ENCODE measurements at places on chromosomes 13 and 19.

DNA sequence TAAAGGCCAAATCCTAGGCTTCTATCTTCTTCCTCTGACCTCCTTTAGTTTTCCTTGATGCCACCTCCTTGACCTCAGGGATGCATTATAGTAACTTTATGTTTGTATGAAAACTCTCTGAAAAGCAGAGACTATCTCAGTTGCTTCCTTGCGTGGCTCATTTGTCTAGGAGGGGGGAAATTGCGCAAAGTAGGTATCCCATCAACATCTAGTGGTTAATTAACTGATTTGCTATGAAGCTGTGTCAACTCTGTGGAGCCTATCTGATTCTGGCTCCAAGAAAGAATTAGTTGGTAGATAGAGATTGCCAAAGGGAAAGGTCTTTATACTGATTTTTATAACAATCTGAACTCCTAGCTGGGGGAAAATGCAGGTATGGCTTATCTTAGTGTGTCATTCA, 82.1 kb upstream of the FRY start:
- no peak for DNase-seq

DNA sequence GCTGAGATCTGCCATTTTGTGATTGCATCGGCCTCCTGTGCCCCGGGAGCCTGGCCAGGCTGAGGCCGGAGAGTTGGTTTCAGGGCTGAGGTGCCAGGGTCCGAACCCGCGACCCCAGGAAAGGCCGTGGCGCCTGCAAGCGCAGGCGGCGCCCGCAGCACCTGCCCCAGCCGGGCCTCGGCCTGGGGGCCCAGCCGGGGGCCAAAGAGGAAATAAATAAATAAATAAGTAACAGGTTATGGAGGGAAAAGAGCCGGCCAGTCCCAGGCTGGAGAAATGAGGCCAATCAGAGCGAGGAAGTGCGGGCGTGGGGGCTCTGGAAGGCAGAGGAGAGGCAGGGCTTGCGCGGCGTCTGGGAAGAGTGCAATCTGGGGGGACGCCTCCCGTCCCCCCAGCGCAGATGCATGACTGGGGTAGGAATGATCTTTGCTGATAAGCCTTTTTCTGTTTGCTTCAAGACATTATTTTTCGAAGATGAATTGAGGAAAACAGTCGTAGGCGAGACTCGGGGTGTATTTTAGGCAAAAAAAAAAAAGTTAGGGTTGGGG, 145.6 kb upstream of the ZNF536 start:
- peak; percentile 48 for DNase-seq

DNA sequence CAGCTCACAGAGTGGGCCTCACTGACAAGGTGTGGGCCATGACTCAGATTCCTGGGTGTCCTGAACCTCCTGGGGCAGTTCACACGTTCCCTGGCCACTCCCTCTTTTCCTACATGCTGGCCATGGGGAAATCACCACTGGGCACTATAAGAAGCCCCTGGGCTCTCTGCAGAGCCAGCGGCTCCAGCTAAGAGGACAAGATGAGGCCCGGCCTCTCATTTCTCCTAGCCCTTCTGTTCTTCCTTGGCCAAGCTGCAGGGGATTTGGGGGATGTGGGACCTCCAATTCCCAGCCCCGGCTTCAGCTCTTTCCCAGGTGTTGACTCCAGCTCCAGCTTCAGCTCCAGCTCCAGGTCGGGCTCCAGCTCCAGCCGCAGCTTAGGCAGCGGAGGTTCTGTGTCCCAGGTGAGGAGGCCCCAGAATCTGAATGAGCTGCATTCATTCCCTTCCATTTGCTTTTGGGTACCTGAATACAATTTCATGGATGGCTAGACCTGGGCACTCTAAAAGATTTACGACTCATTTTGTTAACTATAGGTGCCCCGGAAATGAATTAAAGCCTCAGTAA, at the start of gene OLFM4:
Gene OLFM4 (plus strand): TSS at position 177 of the 567 bp plus-strand sequence. CDS start 24 bp downstream, at position 201.
- DNase-seq, result no peak

DNA sequence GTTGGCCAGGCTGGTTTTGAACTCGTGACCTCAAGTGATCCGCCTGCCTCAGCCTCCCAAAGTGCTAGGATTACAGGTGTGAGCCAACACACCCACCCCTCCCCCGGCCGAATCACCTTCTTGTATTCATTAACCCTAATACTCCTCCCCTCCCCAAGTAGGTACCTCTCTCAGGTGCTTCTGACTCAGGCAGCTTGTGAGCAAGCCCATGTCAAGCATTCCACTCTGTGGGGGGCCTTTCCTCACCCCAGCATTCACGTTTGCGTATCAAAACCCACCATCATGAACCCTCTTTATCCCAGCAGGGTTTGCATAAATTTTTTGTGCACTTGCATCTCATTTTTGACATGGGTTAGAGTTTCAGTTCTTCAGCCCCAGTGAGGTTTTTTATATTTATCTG, 23.6 kb upstream of the RFXAP start:
- DNase-seq, result no peak

DNA sequence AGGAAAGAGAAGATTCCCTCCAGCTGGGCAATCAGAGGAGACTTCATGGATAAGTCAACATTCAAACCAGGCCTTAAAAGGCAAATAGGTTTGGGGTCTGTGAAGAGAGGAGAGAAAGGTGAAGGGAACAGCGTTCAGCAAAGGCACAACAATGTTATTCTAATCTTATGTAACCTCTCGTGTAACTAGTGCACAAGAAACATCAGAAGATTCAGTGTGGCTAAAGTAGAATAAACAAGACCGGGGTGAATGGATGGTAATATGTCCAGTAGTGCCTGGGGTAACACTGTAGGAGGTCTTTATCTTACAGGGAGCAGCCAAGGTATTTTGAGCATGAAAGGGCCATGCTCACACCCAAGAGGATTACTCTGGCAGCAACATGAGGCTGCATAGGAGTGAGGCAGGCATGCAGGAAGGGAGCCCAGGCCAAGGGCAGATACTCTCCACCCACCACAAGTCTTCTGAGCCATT, 24.1 kb downstream of the LHFPL6 start:
- DNase-seq, result no peak

- DNase-seq, result no peak
Observed at GRCh38 chr13:112696001-112696868, 6.4 kb downstream of the ATP11A start.

- no peak for DNase-seq
Observed at GRCh38 chr13:109547942-109548341, 238.4 kb downstream of the IRS2 start.

DNA sequence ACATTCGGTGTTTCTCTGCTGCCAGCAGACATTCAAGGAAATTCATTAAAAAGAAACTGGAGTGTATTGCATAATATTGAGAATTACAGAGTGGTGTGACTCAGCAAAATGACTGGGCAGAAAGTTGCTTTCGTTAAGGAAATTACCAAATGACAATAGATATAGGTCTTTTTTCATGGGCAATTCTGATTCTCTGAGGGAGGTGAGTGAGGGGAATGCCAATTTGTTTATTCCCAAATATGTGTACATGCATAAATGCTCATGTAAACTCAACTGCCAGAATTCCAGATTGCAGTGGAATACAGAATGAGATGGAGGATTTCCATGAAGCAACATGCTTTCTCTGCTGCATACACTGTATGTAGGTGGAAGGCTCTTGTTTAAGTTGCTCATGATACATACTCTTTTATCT, 1730.1 kb downstream of the SLITRK5 start:
- DNase-seq, result no peak

DNA sequence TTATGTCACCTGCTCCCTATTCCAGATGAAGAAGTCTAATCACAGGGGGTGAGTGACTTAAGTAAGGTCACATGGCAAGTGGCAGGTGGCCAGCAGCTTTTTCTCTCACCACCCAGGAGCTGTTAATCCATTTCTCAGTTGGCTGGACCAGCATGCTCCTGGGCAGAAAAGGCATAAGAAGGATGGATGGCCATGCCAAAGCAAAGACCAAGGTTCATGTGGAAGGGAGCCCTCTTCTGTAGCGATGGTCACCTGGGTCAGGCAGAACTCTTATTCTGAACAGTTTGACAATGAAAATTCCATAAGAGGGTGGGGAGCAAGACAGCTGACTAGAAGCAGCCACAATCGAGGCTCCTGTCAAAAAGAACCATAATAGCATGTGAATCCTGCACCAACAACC, 538.1 kb downstream of the SUCLA2 start:
- DNase-seq, result no peak

GRCh38 chr13:84032116-84032515, 149.8 kb upstream of the SLITRK1 start:
- no peak for DNase-seq

Measured in neural progenitor cell (in vitro differentiated cells).